ENCODE measurements at places on chromosomes 3 and 15.

GRCh38 chr3:133996996-133997395 lies 32.7 kb downstream of the SLCO2A1 start:
- no peak for DNase-seq

- peak; percentile 18 for DNase-seq
These were observed 5.6 kb upstream of the SRPRB start for GRCh38 chr3:133799794-133800585.

DNA sequence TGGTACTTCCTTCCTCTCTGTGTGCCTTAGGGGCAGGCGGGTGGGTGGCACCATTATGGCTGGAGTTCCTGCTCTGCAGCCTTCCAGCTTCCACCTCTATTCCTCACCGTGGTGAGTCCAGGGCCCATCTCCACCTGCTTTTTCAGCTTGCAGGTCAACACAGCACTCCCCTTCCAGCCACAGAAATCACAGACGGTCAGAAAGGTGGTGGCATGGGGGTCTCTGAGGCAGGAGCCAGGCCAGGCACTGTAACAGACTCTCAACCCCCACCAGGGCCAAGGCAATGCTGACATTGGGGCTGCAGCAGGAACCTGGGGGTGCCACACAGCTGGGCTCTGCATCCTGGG lies 16.6 kb downstream of the KLF15 start:
- no peak for DNase-seq

GRCh38 chr3:69370901-69371301 lies 15.0 kb downstream of the FRMD4B start:
- DNase-seq, result no peak

GRCh38 chr3:141797819-141798447 lies 34.7 kb downstream of the GRK7 start:
- DNase-seq, result no peak
